ENCODE measurements at places on chromosomes 3 and 15.

DNA sequence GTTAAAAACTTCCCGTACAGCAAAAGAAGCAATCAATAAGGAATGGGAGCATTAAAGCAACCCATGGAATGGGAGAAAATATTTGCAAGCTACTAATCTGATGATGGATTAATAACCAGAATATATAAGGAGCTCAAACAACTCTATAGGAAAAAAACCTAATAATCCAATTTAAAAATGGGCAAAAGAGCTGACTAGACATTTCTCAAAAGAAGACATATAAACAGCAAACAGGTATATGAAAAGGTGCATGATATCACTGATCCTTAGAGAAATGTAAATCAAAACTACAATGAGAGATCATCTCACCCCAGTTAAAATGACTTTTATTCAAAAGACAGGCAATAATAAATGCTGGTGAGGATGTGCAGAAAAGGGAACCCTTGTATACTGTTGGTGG lies 52.7 kb upstream of the POU1F1 start:
- no peak for DNase-seq

- DNase-seq: no peak
Measured at GRCh38 chr3:171213178-171213577, 186.7 kb upstream of the SLC2A2 start.

GRCh38 chr3:58296269-58296668 lies 9.8 kb upstream of the RPP14 start:
- DNase-seq: no peak

DNA sequence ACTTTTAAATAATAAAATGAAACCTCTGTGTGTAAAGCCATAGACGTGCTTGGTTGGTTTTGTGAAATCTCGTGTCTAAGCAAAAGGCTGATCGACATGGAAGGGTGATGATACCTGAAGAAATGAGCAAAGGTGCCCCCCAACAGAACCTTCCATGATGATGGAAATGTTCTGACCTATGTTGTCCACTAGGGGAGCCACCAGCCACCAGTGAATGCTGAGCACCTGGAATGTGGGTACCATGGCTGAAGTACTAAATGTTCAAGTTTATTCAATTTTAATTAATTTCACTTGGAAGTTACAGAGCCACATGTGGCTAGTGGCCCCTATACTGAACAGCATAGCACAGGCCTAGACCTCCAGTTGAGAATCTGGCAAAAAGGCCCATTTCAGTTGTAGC lies 158.8 kb downstream of the POLR2M start:
- DNase-seq: no peak

- no peak for DNase-seq
Measured at GRCh38 chr15:62249501-62249900, 84.4 kb upstream of the C2CD4B start.

DNA sequence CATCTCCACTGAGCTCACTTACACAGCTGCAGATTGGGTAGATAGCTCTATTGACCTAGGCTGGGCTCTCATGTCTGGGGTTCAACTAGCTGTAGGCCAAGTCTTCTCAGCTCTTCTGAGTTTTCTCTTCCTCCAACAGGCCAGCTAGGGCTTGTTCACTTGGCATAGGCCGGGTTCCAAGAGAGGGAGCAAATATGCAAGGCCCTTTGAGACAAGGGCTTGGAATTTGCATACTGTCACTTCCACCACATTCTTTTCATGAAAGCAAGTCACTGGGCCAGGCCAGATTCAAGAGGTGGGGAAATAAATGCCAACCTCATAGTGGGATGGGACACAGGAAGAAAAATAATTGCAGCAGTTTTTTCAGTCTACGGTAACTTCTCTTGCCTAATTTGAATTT lies 25.2 kb downstream of the PIGB start:
- no peak for DNase-seq

- DNase-seq: no peak
Measured at GRCh38 chr3:27380433-27381357, 11.5 kb upstream of the NEK10 start.

DNA sequence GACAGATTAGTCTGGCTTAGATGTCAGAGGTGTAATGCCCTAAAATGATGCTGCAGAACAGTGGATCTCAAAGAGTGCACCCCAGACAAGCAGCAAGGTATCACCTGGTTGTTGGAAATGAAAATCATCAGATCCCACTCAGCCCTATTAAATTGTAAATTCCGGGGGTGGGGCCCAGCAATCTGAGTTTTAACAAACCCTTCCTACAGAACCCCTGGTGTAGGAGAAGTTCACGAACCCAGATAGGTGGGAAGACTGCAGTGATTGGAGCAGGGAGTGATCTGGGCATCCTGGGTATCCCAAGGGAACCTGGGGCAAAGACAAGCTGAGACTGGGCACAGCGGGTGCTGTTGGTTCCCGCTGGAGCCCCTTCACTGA lies 24.3 kb upstream of the THRB start:
- no peak for DNase-seq

GRCh38 chr3:51777985-51778384 lies 1.1 kb downstream of the IQCF6 start:
- no peak for DNase-seq

- DNase-seq: no peak
Measured at GRCh38 chr15:30921106-30921505, 17.4 kb downstream of the FAN1 start.

DNA sequence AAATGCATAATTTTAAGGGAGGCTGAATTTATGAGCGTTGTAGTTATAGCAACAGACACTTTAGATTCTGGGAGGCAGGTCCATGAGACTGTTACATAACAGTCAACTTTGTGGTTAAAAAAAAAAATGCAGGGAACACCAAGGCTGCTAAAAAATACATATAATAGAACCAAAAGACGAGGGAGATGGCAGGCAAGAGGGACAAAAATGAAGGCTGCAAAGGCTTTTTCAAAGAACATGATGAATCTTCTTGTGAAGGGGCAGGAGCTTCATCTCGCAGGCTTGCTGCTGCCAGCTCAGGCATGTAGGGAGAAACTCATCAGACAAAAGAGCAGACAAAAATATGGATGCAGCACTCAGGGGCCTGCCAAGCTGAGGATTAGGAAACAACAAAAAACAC lies 243.9 kb downstream of the SHQ1 start:
- no peak for DNase-seq

DNA sequence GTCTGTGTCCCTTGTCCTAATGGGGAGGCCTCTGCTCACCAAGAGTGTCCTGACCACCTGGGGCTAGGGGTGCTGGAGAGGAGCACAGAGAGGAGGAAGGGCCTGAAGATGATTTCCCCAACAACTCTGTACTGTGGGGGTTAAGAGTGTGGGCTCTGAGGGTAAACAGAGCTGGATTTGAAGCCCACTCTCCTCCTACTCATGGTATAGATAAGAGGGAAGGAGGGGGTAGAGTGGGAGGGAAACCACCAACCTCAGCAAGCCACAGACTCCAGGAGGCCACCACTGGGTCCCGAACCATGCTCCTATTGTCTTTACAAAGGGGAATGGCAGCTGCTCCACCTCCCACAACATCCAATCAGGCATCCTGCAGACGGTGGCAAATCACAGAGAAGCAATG lies 103.6 kb upstream of the RNU6-1 start:
- DNase-seq: no peak

- no peak for DNase-seq
Measured at GRCh38 chr3:175457301-175457700, 598.2 kb downstream of the NAALADL2 start.

DNA sequence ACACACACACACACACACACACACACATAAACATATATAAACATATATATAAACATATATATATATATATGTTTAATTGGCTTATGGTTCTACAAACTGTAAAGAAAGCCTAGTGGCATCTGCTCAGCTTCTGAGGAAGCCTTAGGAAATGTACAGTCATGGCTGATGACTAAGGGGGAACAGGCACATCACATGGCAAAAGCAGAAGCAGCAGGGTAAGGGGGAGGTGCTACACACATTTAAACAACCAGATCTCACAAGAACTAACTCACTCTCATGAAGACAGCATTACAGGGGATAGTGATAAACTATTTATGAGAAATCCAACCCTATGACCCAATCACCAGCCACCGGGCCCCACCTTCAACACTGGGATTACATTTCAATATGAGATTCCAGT lies 922.9 kb downstream of the SI start:
- no peak for DNase-seq

- no peak for DNase-seq
Measured at GRCh38 chr3:60657972-60658371, 593.3 kb downstream of the FHIT start.
